ENCODE measurements at places on chromosomes 13 and 19.

GRCh38 chr19:41323430-41324125 is 13.6 kb downstream of the CCDC97 start:
- DNase-seq = no peak

DNA sequence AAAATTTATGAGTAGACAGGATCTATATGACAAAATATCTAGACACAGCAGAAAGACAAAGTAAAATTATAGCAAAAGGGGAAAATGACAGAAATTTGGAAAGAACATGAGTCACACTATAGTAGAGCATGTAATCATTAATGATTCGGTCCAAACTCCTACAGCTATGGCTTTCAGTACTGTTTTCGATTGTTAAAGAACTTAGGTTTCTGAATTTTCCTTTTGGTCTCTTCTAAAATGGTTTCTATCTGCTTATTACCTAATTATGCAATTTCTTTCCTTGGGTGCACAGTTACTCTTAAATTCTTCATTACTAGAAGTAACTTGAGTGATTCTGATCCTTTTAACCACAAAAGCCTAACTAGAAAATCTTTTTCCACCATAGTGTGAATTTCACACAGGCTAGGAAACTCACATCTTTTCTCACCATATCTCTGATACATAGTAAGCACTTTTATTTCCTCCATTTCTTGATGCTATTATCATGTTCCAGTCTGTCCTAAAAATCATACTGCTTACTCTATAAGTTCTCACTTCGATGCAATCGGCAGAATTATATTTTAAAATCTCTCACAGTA is 1101.4 kb downstream of the PCDH9 start:
- no peak for DNase-seq

- DNase-seq = no peak
Measured at GRCh38 chr13:33172400-33172799, 113.2 kb downstream of the STARD13 start.

GRCh38 chr13:114108894-114109293 is 23.5 kb downstream of the RASA3 start:
- DNase-seq = no peak

- no peak for DNase-seq
Measured at GRCh38 chr13:72186730-72187422, 319.9 kb upstream of the DACH1 start.

Data from keratinocyte (primary cell).